ENCODE measurements at places on chromosomes 1 and 21.

- DNase-seq = peak; percentile 70
These were observed at the start of gene SHC1 for GRCh38 chr1:154970631-154971340. Gene SHC1, minus strand, starts transcription at chr1:154970747. Its CDS starts 221 bp downstream, at chr1:154970526.

GRCh38 chr1:194959795-194960194, 1648.4 kb downstream of the KCNT2 start:
- no peak for DNase-seq

GRCh38 chr1:200693327-200693726, 23.6 kb upstream of the DDX59 start:
- no peak for DNase-seq

GRCh38 chr1:204544321-204544720, 28.1 kb downstream of the MDM4 start:
- DNase-seq = no peak
